ENCODE measurements at places on chromosomes 6 and 20.

DNA sequence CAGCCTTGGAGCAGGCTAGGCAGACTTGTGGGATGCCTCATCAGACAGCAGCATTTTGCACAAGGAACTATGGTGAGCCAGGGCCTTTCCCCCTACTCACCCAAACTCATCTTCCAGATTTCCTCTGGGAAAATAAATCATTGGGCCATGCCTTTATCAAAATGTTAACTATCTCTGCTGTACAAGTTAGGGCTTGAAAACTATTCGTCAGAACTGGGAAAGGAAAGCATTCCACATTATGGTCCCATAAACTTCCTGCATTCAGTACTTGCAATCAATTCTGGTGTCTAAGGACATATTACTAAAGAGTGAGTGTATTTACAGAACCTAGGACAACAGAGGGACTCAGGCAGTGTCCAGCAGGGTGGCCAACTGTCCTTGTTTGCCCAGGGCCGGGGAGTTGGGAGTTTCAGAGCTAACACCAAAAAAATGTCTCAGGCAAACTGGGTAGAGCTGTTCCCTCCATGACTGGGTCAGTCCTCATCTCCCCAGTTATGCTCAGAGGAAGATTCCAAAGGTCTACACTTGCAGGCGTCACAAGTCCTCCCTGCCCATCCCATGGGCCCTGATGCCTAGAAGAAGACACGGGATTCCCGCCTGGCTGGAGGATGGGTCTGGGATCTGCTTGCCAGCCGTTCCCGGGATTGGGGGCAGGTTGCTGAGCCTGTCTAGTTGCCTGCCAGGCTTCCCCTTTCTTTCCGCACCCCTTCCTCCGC is 72.2 kb downstream of the SLC22A3 start:
- DNase-seq = no peak

- DNase-seq = no peak
Measured at GRCh38 chr6:75493400-75494064, at the start of gene FILIP1. Gene FILIP1 (minus strand): TSS chr6:75493800. CDS start chr6:75414972, 78,828 bp downstream.

- DNase-seq = peak; percentile 27
Measured at GRCh38 chr20:37344506-37345338, 1.2 kb upstream of the SRC start.

DNA sequence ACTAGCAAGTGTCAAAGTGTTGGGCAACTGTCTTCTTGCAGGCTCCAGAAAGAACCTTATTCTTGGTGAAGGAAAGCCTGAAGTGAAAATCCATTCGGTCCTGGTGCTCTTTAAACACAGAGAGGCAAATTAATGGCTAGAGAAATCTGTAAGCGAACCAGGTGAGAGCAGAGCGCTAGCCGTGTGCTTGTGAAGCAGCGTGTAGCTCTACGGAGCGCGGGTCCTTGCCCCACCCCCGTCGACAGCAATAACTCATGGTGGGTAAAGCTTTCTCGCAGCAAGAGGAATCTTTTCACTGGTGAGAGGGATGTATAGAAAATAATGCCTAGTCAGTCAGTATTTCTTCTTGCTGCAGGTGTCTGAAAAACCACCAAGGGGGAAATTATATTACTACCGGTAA is 37.0 kb upstream of the EMILIN3 start:
- no peak for DNase-seq

DNA sequence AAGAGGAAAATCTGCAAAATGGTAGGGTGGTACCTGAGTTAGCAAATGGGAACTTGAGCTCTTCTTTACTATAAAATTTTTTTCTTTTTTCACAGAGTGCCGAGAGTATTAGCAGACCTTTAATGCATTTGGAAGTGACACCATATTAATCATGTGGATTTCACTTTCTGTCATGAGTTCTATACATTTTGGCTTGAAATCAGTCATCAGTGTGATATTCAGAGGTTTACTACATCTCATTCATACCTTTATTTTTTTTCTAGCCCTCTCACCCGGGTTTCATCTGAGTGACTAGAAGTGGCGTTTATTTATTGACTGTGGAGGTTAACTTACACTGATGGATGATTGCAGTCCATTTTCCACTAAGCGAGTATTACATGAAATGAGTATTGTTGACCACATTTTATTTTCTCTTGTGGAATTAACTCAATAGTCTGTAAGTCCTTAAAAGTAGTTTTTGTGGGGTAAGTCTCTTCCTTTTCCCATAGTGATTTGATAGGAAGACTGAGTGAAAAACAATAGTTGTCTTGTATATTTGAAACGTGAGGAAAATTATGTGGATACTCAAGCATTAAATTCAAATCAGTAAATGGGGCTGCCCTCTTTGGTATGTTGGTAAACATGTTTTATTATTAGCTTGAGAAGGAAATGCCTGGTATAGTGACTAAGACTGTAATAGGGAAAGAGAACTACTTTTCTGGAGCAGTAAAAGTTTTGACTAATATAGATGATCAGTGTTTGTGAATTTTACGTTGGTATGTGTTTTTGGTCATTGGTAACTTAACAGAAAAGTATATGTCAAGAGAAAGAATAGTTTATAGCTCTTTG is 55.5 kb downstream of the JARID2 start:
- DNase-seq = no peak

DNA sequence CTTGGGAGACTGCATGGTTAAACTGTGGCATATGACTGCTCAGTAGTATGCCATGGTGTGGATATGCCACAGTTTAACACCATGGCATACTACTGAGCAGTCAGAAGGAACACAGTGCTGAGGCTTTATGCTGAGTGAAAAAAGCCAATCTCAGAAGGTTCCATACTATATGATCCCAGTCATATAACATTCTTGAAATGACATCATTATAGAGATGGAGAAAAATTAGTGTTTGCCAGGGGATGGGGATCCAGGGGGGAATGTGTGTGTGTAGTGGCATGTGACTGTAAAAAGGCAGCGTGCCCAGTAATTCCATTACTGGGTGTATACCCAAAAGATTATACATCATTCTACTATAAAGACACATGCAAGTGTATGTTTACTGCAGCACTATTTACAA is 85.8 kb downstream of the FOXF2 start:
- no peak for DNase-seq

DNA sequence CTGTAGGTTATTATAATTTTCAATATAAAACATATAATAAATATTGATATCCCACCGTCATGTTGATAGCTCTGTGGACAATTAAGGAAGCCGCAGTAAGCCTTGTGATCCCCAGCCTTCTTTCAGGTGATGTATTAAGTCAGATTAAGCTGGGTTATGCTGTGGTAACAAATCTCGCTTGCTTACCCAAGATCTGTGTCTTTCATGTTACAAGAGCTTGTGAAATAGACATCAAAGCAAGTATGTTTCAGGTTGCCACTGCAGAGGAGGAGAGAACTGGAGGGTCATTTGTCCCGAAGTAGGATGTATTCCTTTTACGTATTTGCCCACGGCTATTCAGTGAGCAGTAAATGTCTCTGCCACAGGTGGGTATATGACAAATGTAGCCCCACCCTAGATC is 17.8 kb upstream of the BCKDHB start:
- DNase-seq = no peak

DNA sequence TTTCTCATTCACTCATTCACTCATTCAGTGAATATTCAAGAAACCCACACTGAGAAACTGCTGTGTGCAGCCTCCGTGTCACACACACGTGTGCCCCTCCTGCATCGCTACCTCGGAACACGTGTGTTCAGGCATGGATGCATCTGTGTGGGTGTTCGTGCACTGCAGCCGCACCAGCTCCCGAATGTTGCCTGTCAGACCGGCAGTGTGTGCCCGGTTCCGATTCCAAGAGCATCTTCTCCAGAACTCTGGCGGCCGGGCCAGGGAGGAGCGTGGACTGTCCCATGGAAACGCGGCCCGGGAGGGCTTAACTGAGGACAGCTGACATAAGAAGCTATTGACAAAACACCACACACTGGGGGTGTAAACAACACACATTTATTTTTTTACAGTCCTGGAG is 216.0 kb downstream of the DLL1 start:
- peak; percentile 22 for DNase-seq

- DNase-seq = peak; percentile 87
Measured at GRCh38 chr6:30686009-30686907, at the start of gene PPP1R18. Gene PPP1R18 (minus strand): TSS chr6:30686645. CDS start chr6:30686018, 627 bp downstream.

DNA sequence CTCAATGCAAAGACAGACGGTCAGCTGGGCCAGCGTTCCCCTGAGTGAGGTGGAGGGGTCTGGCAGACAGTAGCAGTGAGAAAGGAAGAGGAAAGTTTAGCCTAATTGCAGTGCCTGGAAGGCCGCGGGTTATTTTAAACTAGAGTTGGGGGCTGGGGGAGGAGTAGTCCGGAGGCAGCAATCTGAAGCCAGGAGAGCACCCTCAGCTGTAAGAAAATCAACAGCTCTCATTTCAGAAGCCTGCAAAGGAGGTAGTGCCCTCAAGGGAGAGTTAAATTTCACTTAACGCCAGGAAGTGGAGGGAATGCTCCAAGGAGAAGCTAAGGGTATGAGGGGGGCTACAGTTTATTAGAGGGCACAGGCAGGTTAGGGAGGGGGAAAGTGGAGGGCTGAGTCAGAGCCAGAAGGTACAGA is 26.9 kb downstream of the RING1 start:
- no peak for DNase-seq

GRCh38 chr6:148470156-148470555 is 127.5 kb downstream of the SASH1 start:
- no peak for DNase-seq

DNA sequence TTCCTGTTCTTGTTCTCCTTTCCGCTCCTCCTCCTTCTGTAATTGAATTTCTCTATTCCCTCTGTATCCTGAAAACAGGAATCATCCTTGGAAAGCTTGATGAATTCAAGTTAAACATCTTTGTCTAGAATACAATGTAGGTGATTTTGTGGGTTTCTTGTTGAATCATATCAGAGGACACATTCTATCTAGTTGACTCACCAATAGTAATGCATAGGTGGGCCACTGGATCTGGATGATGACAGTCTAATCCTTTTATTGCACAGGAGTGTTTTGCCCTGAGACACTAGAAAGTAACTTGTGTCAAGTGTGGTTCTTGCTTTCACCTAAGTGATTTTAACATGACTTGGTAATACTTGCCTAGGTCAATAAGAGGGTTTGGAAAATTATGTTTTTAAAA is 164.3 kb downstream of the RFPL4B start:
- DNase-seq = no peak

DNA sequence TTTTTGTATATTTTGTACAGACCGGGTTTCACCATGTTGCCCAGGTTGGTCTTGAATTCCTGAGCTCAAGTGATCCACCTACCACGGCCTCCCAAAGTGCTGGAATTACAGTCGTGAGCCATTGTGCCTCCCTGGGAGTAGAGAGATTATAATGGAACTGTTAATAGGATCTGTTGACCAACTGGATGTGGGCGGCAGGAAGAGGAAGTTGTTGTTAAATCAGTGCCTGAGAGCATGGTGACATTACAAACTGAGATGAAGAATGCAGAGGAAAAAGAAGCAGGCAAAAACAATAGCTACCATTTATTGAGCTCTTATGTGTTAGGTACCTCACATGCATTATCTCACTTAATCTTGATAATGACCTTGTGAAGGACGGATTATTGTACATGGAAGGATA is 9.2 kb upstream of the L3MBTL3 start:
- DNase-seq = no peak

GRCh38 chr6:139567095-139567494 is 192.6 kb upstream of the CITED2 start:
- DNase-seq = no peak

DNA sequence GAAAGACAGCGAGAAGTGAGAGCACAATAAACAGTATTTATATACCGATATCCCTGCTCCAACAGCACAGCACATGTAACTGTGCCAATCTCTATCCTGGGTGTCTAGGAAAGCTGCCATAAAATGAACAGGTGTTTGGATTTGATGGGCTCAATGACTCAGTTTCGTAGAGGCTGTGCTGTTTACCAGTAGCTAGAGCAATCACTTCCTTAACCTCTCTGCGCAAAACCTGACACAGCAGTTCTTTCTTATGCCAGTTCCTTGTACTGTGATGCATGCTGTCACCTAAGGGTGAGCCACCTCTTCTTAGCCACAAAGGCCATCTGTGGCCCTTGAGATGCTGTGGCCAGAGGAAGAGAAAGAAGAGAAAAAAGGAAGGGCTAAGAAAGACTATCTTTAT is 59.3 kb downstream of the SHPRH start:
- DNase-seq = no peak

DNA sequence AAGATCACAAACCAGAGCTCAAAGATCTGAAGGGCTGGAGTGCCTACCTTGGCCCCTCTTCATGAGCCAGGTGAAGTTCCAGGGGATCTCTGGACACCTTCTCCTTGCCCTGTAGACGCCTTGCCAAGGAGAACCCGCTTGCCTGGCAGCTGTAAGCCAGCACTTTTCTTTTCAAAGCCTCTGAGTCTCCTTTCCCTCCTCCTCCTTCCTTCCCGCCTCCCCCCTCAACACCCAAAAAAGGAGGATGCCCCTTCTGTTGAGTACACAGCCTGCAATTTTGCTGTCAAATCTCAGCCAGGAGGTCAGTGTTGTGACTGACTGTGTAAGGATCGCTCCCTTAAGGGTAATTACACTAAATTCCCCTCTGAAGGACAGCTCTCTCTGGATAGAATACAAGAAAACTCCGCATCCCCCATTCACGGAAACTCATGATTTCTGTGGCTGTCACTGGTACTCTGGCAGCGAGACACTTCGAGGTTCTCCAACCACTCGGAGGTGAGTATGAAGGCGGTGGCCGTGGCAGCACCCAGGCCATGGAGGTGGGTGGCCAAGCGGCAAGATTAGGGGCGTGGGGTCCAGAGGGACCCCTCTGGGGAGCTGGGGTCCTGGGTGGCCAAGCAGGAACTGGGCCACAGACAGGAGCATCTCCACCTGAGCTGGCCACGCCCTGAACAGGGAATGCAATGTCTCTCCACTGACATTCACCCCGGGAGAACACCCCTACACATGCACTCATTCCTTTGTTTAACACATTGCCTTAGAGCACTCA is 23.2 kb upstream of the FOXP4 start:
- no peak for DNase-seq

DNA sequence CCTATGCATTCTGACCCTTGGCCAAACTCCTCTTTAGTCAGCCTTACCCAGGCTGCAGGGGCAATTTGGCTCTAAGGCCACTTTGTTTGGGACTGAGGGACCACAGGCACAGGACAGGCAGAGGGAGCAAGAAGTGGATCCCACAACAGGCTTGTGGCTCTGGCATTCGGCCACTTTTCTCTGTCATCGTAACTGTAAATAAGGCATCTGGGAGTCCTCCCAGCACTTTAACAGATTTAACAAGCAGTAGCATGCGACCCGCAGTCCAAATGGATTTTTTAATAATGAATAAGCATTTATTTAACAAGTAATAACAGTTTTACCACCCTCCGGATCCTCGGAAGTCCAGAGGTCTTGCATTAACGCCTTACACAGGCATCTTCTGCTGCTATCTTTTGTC is 16.1 kb upstream of the CDH22 start:
- DNase-seq = no peak

DNA sequence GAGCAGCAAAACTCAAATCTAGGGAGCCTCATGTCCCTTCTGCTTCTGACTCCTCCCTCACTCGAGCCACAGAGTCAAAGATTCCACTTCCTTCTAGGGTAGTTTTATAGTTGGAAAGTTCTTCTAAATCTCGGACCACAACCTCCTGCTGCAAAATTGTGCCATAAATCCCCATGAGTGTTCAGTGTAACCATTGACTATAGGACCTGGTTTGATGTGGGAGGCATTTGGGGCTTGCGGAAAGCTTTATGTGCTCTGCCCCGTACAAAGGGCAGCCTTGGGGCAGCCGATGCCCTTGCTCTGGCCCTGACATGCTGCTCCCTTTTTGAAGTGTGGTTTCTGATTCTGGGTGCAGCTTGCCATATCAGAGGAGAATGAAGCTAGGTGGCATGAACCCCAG is 43.6 kb upstream of the IER3 start:
- DNase-seq = peak; percentile 55

Measured in activated naive CD8-positive, alpha-beta T cell treated with anti-CD3 and anti-CD28 coated beads, Interleukin-2, amount 10 ng/mL, durations not matched to agents 7 days and 5 days (primary cell).